ENCODE measurements at places on chromosomes 3 and 15.

DNA sequence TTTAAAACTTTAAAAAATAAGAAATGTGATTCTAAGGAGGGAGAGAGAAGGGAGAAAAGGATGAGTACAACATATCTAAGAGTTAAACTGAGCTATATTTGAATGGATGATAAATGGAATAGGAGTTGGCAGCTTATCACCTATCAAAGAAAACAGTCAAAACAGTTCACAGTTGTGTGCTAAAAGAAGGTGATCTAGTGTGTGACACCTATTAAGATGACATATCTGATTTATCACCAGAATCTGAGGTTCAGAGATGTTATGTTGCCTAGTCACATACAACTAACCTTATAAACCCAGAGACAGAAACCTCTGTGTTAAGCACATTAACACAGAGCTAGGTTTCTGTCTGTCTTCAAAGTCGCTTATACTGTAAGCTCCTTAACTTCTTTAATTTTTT lies 3.0 kb downstream of the ATP13A3 start:
- DNase-seq = no peak

GRCh38 chr3:127822041-127822681 lies at the start of gene MGLL:
TSS of gene MGLL (minus strand) at chr3:127822515. CDS start at chr3:127822318, 197 bp downstream.
- peak; percentile 52 for DNase-seq

GRCh38 chr3:122305818-122306621 lies 19.0 kb upstream of the CSTA start:
- no peak for DNase-seq

DNA sequence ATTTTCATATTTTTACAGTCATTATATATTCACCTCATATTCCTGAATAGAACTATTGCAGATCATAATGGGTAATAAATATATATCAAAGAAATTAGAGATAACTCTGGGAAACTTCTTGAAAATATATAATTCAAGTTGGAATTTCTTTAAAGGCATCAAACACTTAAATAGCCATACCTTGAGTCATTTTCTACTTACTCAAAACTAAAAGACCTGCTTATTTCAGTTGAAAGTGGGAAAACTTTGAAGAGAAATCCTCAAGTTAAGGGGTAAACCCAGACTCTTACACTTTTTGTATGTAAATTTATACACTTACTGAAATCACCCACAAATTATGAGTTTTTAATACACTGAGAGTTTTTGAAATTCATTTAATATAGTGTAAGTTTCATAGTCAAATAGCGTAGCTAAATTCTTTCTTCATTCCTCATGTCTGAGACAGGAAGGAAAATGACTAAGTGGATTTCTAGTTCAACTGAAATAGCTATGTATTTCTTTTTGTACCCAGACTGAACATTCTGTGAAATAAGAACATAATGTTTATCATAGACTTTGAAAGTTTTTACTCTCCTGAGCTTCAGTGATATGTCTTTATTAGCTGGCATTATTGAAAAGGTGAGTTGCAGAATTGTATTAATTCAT lies 4.6 kb upstream of the ALCAM start:
- DNase-seq = peak; percentile 87

GRCh38 chr15:98384328-98385029 lies 263.9 kb upstream of the IGF1R start:
- DNase-seq = no peak

GRCh38 chr15:48672206-48672605 lies 26.7 kb upstream of the FBN1 start:
- DNase-seq = no peak

DNA sequence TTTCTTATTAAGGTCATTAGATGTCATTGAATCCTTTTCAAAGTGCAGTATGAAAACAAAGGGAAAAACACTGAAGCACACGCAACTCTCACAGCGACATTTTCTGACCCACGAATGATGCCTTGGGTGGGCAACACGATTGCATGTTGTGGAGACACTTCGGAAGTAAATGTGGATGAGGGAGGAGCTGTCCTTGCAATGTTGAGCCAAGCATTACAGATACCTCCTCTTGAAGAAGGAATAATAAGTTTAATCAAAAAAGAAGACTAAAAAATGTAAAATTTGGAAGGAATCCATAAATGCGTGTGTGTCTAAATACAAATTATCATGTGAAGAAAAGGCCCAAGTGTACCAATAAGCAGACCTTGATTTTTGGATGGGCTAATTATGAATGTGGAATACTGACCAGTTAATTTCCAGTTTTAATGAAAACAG lies 16.9 kb downstream of the THBS1 start:
- DNase-seq = no peak

GRCh38 chr3:105334138-105334882 lies 32.4 kb upstream of the ALCAM start:
- peak; percentile 70 for DNase-seq

GRCh38 chr3:27990324-27990723 lies 251.1 kb upstream of the CMC1 start:
- no peak for DNase-seq

- DNase-seq = no peak
Observed at GRCh38 chr15:93497291-93497690, 408.3 kb upstream of the RGMA start.

DNA sequence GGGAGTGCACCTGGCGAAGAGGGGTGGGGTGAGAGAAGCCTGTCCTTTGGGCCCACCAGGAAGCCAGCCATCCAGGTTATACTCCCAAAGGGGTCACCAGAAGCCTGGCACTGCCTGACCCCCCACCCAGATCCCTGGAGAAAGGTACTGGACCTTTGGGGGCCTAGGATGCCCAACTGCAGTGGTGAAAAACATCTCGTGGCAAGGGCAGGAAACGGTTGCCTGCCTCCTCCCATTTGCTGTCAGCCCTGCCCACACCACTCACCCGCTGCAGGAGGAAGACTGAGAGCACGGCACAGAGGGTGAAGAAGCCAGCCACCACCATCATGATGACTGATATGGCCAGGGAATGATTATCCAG lies 2.2 kb upstream of the ULK3 start:
- DNase-seq = no peak

DNA sequence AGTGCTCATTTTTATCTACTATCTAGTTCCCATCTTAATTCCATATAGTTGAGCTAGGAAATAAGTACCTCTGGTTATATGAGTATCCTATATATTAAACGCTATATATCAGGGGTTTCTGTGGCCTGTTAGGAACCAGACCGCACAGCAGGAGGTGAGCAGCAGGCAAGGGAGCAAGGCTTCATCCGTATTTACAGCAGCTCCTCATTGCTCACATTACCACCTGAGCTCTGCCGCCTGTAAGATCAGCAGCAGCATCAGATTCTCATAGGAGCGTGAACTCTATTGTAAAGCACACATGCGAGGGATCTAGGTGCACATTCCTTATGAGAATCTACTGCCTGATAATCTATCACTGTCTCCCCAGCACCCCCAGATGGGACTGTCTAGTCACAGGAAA lies 23.0 kb downstream of the GSK3B start:
- DNase-seq = no peak

DNA sequence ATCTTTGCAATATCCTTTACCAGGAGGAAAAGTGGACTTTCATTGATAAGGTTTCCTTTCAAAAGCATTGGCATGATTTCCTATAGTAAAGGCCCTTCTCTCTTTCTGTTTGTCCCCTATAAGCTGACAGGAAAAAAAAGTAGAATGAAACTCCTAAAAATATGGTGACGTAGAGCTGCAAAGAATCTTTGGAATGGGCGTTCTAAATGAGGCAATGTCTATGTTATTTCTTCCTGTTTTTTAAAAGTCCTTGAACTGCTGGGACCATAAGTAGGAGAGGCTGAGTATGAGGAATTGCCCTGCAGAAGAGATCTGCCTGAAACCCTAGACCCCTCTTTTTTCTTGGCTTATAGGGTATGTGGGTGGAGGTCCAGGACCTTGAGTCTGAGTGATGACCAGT lies 17.2 kb downstream of the ST3GAL6 start:
- peak; percentile 85 for DNase-seq

DNA sequence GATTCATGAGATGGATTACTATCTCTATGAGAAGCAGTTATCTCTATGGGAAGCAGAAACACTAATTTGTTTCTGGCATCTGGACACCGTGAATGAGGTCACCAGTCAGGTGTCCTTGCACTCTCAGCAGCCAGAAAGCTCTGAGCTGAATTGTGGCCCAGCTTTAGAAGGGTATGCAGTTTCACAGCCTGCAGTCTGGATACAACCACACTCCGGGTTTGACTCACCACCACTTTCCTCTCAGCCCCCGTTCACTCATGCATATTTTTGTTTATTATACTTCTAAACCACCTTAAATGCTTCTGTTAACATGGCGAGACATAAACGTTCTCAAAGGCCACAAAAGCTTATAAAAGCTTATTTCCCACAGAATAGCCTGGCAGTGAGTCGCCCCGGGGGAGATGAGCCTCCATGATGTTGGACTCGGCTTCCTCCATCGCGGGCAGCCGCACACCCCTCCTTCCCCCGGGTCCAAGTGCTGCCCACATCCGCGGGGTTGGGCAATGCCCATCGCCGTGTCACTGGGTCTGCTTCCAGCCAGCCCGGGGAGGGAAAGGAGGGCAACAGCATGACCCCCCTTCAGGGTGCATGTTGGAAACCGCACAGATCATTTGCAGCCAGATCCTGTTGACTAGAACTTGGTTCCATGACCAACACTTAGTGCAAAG lies 16.8 kb upstream of the SLC41A3 start:
- peak; percentile 85 for DNase-seq

DNA sequence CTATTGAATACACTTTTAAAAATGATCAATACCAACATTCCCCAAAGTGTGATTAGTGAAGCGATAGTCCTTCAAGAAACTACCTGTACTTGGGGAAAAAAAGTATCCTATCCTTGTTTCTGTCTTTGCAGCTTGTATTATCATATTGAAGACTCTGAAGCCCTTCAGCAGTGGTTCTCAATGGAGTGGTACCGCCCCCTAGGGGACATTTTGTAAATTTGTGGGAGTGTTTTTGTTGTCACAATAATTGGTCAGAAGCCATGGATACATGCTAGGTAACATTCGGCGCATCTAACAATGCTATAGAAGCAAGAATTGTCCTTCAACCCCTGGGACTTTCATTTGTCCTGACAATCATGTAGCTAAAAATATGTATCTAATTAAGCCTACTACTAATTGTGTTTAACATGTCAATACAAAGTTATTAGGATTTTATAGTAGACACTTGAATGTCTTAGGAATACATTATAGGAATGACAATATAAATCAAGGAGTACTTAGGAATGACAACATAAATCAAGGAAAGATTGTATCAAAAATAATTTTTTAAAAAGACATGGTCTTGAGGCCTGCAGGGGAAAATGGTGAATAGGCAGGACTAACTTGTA lies 53.7 kb downstream of the NMD3 start:
- DNase-seq = peak; percentile 57

- peak; percentile 67 for DNase-seq
Observed at GRCh38 chr3:56303487-56303886, 164.8 kb downstream of the ERC2 start.

DNA sequence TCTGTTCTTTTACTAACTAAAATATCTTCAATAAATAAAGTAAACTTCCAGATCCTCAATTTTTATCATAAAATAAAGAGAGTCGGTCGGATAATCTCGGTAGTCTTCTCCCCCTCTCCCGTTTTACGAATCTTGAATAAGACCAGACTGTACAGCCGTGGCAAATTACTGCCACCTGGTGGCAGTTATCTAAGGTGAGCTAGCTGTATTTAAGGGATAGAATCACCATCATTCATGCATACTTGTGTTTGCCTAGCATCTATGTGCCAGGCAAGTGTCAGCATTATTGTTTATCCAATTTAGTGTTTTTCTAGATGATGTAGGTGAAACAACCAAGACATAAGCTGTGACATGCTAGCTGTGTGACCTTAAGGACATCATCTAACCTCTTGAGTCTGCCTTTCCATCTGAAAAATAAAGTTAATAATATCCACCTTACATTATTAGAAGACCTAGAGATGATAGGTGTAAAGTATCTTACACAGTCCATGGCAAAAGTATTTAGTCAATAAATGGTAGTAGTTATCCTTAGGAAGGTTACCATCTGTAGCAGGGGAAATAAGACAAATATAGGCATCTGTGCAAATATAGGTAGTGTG lies 21.3 kb downstream of the DUT start:
- peak; percentile 71 for DNase-seq

- no peak for DNase-seq
Observed at GRCh38 chr3:32885283-32885901, 66.1 kb upstream of the CCR4 start.

GRCh38 chr15:67732671-67733374 lies 92.5 kb upstream of the SKOR1 start:
- DNase-seq = no peak
